Stimulated activated CD8-positive, alpha-beta memory T cell treated with anti-CD3 and anti-CD28 coated beads, Interleukin-2, amount 100 ng/mL, for 1 hour (primary cell): ENCODE measurements at places on chromosomes 5 and 9.

DNA sequence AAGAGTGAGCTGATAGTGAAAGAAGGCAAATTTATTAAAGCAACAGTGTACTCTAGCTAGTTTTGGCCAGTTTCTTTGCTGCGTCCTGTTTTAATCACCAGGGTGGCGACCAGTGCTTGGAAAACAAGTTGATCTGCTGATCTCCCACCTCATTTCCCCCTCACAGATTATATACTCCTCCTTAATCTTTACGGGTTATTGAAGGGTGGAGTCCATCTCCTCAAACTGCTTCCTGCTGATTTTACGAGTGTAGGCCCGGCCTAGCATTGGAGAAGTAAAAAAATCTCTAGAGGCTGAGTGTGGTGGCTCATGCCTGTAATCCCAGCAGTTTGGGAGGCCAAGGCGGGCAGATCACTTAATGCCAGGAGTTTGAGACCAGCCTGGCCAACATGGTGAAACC, 14.0 kb upstream of the CFAP95 start:
- no peak for DNase-seq

DNA sequence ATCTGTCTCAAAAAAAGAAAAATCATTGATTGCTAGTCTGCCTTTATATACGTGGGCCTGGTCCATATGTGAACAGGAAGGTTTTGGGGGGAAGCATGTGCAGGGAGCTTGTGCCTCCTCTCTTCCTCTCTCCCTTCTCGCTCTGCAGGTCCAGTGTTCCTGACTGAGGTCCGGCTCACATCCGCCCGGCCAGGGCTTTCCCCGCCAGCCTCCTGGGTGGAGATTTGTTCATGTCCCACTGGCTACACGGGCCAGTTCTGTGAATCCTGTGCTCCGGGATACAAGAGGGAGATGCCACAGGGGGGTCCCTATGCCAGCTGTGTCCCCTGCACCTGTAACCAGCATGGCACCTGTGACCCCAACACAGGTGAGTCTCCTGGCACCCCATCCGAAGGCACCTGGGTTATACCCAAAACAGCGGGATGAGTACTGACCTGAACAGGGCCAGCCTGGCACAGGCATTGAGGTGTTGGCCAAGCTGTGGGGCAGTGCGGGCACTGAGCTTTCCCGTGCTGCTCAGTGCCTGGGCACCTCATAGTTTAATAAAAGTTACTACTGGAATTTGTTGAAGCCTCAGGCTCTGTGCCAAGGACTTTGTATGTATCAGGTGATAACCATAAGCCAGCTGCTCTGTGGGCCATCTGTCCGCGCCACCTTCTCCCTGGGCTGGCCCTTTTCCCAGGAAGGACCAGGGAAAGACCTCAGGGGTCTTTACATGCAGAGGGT, 39.4 kb upstream of the AIF1L start:
- DNase-seq, result no peak

DNA sequence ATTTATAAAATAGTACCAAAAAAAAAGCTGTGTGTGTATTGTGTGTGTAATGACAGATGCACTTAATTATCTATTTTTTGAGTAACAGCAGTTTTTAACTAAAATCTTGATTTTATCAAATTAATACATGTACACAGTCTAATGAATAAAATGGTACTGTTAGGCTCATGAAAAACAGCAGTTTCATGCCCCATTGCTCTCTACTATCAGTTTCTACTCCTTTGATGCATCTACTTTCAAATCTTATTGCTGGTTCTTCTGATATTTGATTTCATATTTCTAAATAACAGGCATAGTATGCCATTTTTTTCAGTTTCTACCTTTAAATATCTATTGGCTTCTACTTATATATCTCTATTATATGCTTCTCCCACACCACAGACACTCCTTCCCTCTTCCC, 117.4 kb downstream of the CCDC171 start:
- DNase-seq, result no peak

- no peak for DNase-seq
Observed at GRCh38 chr5:159304961-159305595, 25.2 kb downstream of the IL12B start.

DNA sequence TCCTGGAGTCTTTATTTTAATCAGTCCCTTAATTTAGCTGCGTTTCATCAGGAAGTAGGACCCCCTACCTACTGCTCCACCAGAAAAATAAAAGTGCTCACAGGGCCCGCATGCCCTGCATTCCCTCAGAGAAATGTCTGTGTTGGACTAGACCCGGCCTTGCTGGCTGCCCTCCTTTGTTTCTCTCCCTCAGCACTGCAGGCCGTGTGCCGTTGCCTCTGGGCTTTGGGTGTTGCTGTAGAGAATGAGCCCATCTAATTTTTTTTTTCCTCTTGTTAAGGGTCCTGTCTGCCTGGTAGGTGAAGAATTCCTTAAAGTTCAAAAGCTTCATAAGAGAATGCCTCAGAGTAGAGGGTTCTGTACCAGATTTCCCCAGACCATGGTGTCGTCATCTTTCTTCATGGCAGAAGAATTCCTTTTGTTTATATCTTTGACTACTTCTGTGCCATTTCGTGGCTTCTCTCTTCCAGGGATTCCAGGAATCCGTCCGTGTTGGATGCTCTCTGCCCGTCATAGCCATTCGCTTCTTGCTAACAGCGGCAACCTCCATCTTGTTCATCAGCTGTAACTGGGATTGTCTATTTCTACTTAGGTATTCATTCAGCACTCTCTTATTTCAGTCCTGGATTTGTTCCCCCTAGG, 49.8 kb upstream of the ANGPTL2 start:
- DNase-seq, result no peak
